ENCODE measurements at places on chromosomes 6 and 20. TPM values are rescaled to one million over a fixed set of nuclear protein-coding genes. Genes with fewer than 3 reads are reported as not detected.

GRCh38 chr6:30490026-30490876, 942 bp downstream of the HLA-E start:
- peak overlapping the region; percentile 83 for H3K4me3 ChIP-seq
- H3K27ac ChIP-seq, result peak overlapping the region; percentile 95
- peaks cover 18% of the 10 kb centered on the region for H3K4me1 ChIP-seq
- DNase-seq, result peak; percentile 64
- no peaks in the 10 kb centered on the region for H3K36me3 ChIP-seq
- H3K27me3 ChIP-seq, result no peaks in the 10 kb centered on the region

- H3K27me3 ChIP-seq, result no peaks in the 10 kb centered on the region
- no peaks in the 10 kb centered on the region for H3K36me3 ChIP-seq
- peaks cover 9% of the 10 kb centered on the region for H3K4me1 ChIP-seq
- no peak overlapping the region for H3K4me3 ChIP-seq
These were observed 53.6 kb upstream of the TNFAIP3 start for GRCh38 chr6:137813308-137813970.

GRCh38 chr6:11734861-11735613, 43.6 kb downstream of the ADTRP start:
- no peak overlapping the region for H3K4me3 ChIP-seq
- H3K27ac ChIP-seq, result no peak overlapping the region
- DNase-seq, result no peak

DNA sequence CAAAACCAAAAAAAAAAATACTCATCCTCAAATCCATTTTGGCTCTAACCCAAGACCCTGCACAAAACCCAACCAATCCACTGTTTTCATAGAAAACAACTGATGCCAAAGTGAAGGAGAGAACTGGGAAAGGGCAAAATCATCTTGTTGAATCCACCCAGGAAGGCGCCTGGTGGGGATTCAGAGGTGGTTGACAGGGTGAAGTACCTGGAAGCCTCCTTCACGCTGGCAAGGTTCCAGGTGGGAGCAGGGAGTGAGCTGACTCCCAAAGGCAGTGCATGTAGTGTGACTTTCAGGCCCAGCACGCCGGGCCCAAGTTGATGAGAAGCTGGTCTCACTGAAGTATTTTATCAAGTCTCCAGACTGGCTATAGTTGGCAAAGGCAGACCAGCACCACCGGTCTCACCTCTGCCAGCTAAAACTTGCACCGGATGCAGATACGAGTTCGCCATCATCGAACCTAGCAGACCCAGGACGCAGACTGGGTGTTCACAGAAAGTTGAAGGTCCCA, 16.5 kb downstream of the PPP1R10 start:
- no peak overlapping the region for H3K4me3 ChIP-seq
- no peak overlapping the region for H3K27ac ChIP-seq
- peaks cover 39% of the 10 kb centered on the region for H3K36me3 ChIP-seq
- no peak for DNase-seq

- H3K4me3 ChIP-seq, result no peak overlapping the region
- no peaks in the 10 kb centered on the region for H3K4me1 ChIP-seq
- peak; percentile 3 for DNase-seq
These were observed 7.1 kb downstream of the NPEPL1 start for GRCh38 chr20:58699623-58700107.

GRCh38 chr6:13445005-13445743, 42.2 kb downstream of the GFOD1 start:
- H3K27ac ChIP-seq, result no peak overlapping the region
- H3K4me1 ChIP-seq, result peaks cover 6% of the 10 kb centered on the region
- no peak overlapping the region for H3K4me3 ChIP-seq
- peak; percentile 84 for DNase-seq
- H3K27me3 ChIP-seq, result no peaks in the 10 kb centered on the region

GRCh38 chr20:49868538-49868937, 46.8 kb downstream of the SPATA2 start:
- DNase-seq, result no peak
- no peaks in the 10 kb centered on the region for H3K27me3 ChIP-seq
- no peak overlapping the region for H3K4me3 ChIP-seq
- no peak overlapping the region for H3K27ac ChIP-seq
- no peaks in the 10 kb centered on the region for H3K4me1 ChIP-seq

DNA sequence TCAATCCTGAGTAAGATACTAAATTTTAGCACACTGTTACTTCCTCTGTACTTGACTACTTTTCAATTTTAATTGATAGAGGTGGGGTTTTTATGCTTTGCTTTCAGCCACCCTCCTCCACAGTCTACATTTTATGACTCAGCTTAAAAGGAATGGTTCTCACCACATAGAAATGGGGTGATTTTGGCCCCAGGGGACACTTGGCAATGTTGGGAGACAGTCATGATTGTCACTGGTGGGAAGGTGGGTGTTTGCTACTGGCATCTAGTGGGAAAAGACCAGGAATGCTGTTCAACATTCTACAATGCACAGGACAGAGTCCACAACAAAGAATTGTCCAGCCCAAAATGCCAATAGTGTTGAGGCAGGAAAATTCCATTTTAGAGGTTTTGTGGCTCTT, 71.3 kb downstream of the PCSK2 start:
- no peak overlapping the region for H3K27ac ChIP-seq
- no peaks in the 10 kb centered on the region for H3K4me1 ChIP-seq
- H3K27me3 ChIP-seq, result no peaks in the 10 kb centered on the region
- DNase-seq, result no peak
- H3K4me3 ChIP-seq, result no peak overlapping the region

DNA sequence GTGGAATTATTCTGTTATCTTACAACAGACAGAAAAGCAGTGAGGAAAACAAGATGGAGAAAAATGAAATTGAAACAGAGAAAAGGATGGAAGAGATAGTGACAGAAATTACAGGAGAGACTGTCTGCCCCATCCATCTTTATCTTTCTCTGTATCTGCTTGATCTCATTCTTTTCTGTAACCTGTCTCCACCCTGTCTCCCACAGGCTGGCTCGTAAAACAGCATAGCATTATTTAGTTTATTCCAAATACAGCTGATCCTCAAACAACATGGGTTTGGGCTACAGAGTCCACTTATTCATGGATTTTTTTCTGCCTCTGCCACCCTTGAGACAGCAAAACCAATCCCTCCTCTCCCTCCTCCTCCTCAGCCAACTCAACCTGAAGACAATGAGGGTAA, 482.3 kb upstream of the JARID2 start:
- H3K4me1 ChIP-seq, result no peaks in the 10 kb centered on the region
- H3K36me3 ChIP-seq, result no peaks in the 10 kb centered on the region
- H3K27ac ChIP-seq, result no peak overlapping the region
- H3K27me3 ChIP-seq, result no peaks in the 10 kb centered on the region
- no peak for DNase-seq

- DNase-seq, result no peak
- no peaks in the 10 kb centered on the region for H3K4me1 ChIP-seq
- no peak overlapping the region for H3K27ac ChIP-seq
- H3K4me3 ChIP-seq, result no peak overlapping the region
These were observed 14.1 kb upstream of the TFAP2D start for GRCh38 chr6:50699051-50699775.

Gene MAPK13
- 37.9 TPM for total RNA-seq

Gene F13A1
- total RNA-seq, result 19.8 TPM

Gene OTOR
- total RNA-seq, result not detected
